Stimulated activated CD4-positive, alpha-beta T cell treated with anti-CD3 and anti-CD28 coated beads, Interleukin-1b, Interleukin-23, amount 100 ng/mL, for 1 hour (primary cell): ENCODE measurements at places on chromosomes 11 and 22.

DNA sequence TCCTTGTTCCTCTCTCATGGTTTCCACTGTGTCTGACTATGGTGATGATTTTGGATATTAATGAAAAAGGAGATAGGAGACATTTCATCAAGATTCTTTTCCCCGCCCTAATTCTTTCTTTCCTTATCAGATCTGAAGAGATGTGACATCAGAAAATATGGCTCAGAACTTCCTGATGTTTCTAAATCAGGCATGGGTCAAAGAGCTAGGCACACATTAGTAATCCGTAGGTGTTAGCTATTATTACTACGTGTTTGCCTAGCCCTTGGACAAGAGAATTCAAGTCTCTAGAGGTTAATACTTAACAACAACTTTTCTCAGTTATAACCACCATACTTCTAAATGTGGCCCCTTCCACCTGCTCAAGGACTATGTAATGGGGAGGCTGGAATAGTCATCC is 5.8 kb downstream of the JOSD1 start:
- DNase-seq: no peak

- no peak for DNase-seq
Measured at GRCh38 chr11:34505874-34506273, 7.7 kb downstream of the ELF5 start.

GRCh38 chr22:29654420-29654819 is 51.0 kb downstream of the NF2 start:
- no peak for DNase-seq

DNA sequence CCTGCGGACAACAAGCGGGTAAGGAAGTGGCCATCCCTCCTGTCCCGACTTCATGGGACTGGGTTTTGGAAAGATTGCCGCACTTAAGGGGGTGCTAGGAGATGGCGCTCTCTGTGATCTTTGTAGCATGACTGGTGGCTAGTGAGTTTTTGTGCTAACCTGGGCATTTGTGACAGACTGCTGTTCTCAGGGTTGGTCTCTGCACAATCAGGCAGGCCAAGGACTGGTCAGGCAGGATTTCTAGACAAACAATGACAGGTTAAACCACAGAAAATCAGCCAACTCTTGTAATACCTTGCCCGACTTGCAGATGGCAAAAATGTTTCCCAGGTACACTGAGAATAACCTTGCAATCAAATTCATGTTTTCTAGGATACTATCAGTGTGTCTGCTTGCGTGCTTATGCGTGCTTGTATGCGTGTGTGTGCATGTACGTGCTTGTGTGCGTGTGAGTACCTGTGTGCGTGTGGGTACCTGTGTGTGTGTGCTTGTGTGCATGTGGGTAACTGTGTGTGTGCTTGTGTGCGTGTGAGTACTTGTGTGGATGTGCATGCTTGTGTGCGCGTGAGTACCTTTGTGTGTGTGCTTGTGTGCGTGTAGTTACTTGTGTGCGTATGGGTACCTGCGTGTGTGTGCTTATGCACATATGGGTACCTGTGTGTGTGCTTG is 25.6 kb upstream of the SORL1-AS1 start:
- DNase-seq: no peak
